ENCODE measurements at places on chromosomes 1 and 21.

DNA sequence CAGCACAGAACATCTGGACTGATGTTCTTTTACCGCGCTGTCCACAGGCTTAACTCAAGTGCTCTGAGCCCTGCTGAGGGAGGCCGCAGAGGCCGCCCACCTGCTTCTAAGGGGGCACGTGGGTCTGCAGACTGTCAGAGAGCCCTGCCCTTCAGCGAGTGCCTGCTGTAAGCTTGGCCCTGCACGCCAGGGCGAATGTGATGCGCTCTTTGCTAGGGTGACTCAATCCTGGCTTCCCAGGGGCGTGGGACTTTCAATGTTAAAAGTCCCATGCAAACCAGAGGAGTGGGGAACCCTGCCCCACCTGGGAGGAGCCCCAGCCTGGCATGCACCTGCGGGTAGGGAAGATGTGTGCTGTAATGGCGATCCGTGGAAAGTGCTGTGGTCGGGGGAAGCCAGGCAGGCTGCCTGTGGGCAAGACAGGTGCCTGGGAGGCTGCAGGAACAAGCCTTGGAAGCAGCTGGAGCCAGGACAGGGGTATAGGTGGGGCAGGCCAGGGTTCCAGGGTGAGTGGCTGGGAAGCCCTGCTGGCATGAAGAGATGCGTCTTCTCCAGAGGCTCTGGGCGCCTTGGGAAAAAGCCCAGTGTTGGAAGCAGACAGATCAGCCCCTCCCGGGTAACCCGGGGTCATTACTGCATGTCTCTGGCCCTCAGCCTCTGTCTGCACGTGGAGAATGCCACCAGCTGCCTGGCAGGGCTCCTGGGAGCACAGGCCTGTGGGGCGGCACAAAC is 594 bp upstream of the PANK4 start:
- peaks cover 14% of the 10 kb centered on the region for H3K36me3 ChIP-seq
- DNase-seq: peak; percentile 77
- peaks cover 54% of the 10 kb centered on the region for H3K4me1 ChIP-seq
- peak overlapping the region; percentile 86 for H3K4me3 ChIP-seq

- H3K4me1 ChIP-seq: peaks cover 4% of the 10 kb centered on the region
- no peak for DNase-seq
- H3K27ac ChIP-seq: no peak overlapping the region
- no peaks in the 10 kb centered on the region for H3K36me3 ChIP-seq
These were observed 4.2 kb downstream of the ADAMTS5 start for GRCh38 chr21:26962621-26963181.

GRCh38 chr1:210027994-210028393 is 90.0 kb downstream of the SYT14 start:
- H3K36me3 ChIP-seq: no peaks in the 10 kb centered on the region
- no peaks in the 10 kb centered on the region for H3K27me3 ChIP-seq
- DNase-seq: no peak
- no peak overlapping the region for H3K4me3 ChIP-seq
- H3K27ac ChIP-seq: no peak overlapping the region

GRCh38 chr1:192260076-192260475 is 56.7 kb upstream of the RGS21 start:
- H3K4me3 ChIP-seq: no peak overlapping the region
- no peaks in the 10 kb centered on the region for H3K36me3 ChIP-seq
- H3K27me3 ChIP-seq: no peaks in the 10 kb centered on the region
- no peak for DNase-seq

DNA sequence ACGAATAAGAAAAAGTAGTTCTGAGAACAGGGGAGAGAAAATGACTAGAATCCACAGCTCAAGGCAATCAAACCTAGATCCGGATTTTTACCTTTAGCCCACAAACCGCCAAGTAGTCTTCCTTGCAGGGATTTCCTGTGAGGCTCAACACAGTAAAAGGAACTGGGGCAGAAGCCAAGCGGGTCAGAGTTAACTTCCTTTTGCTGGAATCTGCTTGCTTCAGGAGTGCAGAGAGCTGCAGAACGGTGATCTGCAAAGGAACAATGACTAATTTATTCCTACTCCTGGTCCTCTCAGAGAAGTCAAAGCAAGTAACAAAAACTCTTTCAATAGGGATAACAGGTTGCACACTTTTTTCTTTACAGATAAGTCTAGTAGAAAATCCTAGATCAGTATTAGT is 53.4 kb downstream of the UBR4 start:
- H3K27me3 ChIP-seq: no peaks in the 10 kb centered on the region
- DNase-seq: no peak
- peaks cover 100% of the 10 kb centered on the region for H3K36me3 ChIP-seq

GRCh38 chr1:33384040-33384812 is 46.7 kb downstream of the PHC2 start:
- H3K27me3 ChIP-seq: peaks cover 46% of the 10 kb centered on the region
- H3K27ac ChIP-seq: no peak overlapping the region
- H3K4me1 ChIP-seq: peaks cover 11% of the 10 kb centered on the region
- H3K36me3 ChIP-seq: no peaks in the 10 kb centered on the region
- no peak overlapping the region for H3K4me3 ChIP-seq

DNA sequence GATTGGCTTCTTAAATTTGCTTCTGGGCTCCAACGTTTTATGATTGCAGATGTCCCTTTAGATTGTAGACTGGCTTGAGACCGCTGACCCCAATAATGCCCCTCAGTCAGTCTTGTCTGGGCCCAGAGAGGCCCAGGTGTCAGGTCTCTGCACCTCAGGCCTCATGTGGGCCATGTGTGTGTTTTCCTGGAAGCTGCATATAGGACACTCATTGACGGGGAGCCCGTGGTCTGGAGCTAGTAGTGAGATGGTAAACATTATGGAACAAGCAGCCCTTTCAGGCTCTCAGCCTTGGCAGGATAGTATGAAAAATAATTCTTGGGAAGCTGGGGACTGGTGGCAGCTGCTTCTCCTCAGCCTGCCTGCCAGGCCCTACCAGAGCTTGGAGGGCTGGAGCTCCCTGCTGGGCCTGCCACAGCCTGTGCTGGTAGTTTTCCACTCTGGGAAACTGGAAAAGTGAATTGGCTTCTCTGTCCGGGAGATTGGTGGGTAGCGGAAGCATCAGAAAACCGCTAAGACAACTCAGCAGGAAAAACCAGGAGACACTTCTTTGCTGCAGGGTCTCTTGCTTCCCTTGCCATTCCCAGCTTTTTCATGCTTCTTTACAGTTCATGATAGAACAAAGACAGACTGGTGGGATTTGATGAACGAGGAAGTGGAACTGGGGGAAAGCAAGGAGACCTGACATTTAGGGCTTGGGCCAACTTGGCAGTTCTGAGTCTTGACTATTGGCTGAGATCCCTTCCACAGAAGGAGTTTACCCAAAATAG is 57.8 kb upstream of the HSD17B7 start:
- no peak for DNase-seq
- peaks cover 4% of the 10 kb centered on the region for H3K27me3 ChIP-seq
- H3K4me1 ChIP-seq: no peaks in the 10 kb centered on the region
- no peak overlapping the region for H3K27ac ChIP-seq

DNA sequence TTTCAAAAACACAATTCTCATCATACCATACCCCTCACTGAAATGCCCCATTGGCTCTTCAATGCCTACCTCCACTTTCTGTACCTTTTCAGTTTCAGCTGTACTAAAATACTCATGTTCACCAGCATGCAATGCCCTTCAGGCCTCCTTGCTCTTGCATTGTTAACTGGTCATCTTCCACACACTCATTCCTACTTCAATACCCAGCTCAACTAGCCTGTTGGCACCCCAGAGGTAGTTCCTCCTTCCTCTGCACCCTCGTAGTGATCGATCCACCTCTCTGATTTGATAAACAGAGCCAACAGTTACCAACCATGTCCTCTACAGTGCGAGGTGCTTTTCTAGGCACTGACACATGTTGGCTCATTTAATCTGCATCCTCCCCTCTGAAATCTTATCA is 46.7 kb downstream of the PGBD5 start:
- H3K4me1 ChIP-seq: no peaks in the 10 kb centered on the region
- H3K4me3 ChIP-seq: no peak overlapping the region
- no peaks in the 10 kb centered on the region for H3K36me3 ChIP-seq
- no peak overlapping the region for H3K27ac ChIP-seq

- no peak for DNase-seq
- no peaks in the 10 kb centered on the region for H3K36me3 ChIP-seq
- H3K4me3 ChIP-seq: peak overlapping the region; percentile 82
These were observed 823 bp downstream of the ENAH start for GRCh38 chr1:225651872-225652728.

DNA sequence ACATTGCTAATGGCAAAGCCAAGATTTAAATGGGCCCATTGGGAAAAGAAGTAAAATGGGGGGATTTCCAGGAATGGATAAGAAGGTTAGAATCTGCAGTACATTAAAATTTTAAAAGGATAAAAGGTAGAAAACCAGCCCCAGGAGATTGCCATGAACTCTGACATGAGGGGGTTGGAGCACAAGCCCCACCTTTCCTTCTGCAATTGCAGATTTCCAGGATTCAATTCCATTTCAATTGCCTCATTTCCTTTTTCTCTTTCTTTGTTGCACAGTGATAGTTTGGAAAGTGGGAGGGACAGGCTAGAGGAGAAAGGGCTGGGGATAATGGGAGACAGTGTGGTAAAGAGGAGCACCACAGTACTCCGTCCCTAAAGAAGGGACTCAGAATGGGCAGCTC is 238.5 kb upstream of the RAB4A start:
- no peak overlapping the region for H3K4me3 ChIP-seq
- no peaks in the 10 kb centered on the region for H3K36me3 ChIP-seq
- no peak overlapping the region for H3K27ac ChIP-seq
- no peaks in the 10 kb centered on the region for H3K27me3 ChIP-seq

GRCh38 chr21:29187944-29188343 is 57.5 kb downstream of the MAP3K7CL start:
- peaks cover 2% of the 10 kb centered on the region for H3K27me3 ChIP-seq
- H3K4me1 ChIP-seq: peaks cover 1% of the 10 kb centered on the region
- no peaks in the 10 kb centered on the region for H3K36me3 ChIP-seq
- H3K27ac ChIP-seq: no peak overlapping the region

GRCh38 chr1:226681652-226682493 is 57.2 kb downstream of the ITPKB start:
- H3K4me1 ChIP-seq: peaks cover 99% of the 10 kb centered on the region
- no peak overlapping the region for H3K4me3 ChIP-seq
- no peaks in the 10 kb centered on the region for H3K27me3 ChIP-seq
- peak; percentile 21 for DNase-seq
- peak overlapping the region; percentile 97 for H3K27ac ChIP-seq

DNA sequence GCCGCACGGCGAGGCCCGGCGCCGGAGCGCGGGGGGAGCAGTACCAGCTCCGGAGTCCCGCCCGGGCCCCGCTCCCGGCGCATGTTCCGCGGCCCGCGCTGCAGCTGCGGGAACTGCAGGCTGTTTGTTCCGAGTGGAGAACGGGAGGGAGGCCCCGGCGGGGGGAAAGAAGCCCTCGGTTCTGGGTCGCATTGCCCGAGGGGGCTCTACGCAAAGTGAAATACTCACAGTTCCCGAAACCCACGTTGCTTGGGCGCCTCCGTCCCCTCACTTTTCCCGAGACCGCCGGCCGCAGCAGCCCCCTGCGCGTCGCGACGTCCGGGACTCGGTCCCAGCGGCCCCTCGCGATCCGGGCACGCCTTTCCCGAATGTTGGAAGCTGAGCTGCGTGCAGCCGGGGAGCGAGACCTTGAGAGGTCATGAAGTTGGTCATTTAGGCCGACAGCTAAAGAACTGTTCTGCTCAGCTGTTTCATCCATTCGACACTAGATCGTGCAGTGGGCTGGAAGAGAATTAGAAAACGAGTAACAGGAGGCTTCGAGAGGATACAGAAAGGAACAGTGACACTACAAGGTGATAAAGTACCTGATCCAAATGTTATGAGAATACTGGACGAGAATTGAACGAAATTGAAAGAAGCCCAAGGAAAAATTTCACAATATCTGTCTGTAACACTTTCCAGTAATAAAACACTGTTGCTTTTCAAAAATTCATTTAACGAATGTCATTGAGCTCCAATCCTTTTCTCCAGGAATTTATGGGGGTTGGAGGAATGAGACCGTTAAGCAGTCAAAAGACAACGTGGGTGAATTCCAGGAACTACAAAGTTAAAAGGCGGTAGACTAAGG is 657 bp upstream of the LIN9 start:
- H3K4me1 ChIP-seq: peaks cover 29% of the 10 kb centered on the region
- peak overlapping the region; percentile 74 for H3K4me3 ChIP-seq
- peaks cover 34% of the 10 kb centered on the region for H3K27me3 ChIP-seq
- no peak for DNase-seq

- H3K27me3 ChIP-seq: no peaks in the 10 kb centered on the region
- no peak for DNase-seq
- H3K4me3 ChIP-seq: no peak overlapping the region
These were observed 1285.8 kb upstream of the NCAM2 start for GRCh38 chr21:19712441-19712840.

- no peaks in the 10 kb centered on the region for H3K4me1 ChIP-seq
- no peak overlapping the region for H3K4me3 ChIP-seq
- no peaks in the 10 kb centered on the region for H3K36me3 ChIP-seq
- peak; percentile 60 for DNase-seq
- no peaks in the 10 kb centered on the region for H3K27me3 ChIP-seq
These were observed 28.5 kb downstream of the CNIH3 start for GRCh38 chr1:224644553-224645154.

- no peak overlapping the region for H3K4me3 ChIP-seq
- no peaks in the 10 kb centered on the region for H3K36me3 ChIP-seq
- DNase-seq: no peak
- no peak overlapping the region for H3K27ac ChIP-seq
- peaks cover 3% of the 10 kb centered on the region for H3K4me1 ChIP-seq
These were observed 18.2 kb upstream of the MSTO1 start for GRCh38 chr1:155591770-155592169.

GRCh38 chr1:231512147-231512698 is 16.2 kb upstream of the TSNAX start:
- peaks cover 15% of the 10 kb centered on the region for H3K27me3 ChIP-seq
- DNase-seq: no peak

GRCh38 chr1:150477320-150477719 is 9.9 kb upstream of the TARS2 start:
- peaks cover 16% of the 10 kb centered on the region for H3K4me1 ChIP-seq
- no peak for DNase-seq
- no peaks in the 10 kb centered on the region for H3K27me3 ChIP-seq
- H3K27ac ChIP-seq: no peak overlapping the region

All from activated T-cell treated with anti-CD3 and anti-CD28 coated beads, Interleukin-2, amount 50 U/mL, for 24 hours (primary cell).